Hippocampal formation (tissue), 2 donors: ENCODE measurements at places on chromosomes 2 and 18.
A peak's percentile ranks its signal among the peaks of the same experiment; 100 is the strongest.

- no peak for DNase-seq
Observed at GRCh38 chr2:122244598-122245229, 489.3 kb downstream of the TSN start.

- DNase-seq: no peak
Observed at GRCh38 chr18:23883277-23883790, 131.2 kb upstream of the TTC39C start.

DNA sequence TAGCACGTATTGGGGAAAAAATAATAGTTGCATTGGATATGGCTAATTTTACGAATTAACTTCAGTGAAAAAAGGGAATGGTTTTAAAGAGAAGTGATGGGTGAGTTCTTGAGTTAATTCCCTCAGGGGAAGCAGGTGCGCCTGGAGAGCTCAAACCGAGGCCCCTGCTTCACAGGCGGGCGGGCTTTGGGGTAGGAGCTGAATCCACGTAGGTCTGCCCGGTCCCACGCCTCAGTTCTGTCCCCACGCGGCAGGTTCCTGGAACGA, 44.1 kb downstream of the GORASP2 start:
- no peak for DNase-seq

DNA sequence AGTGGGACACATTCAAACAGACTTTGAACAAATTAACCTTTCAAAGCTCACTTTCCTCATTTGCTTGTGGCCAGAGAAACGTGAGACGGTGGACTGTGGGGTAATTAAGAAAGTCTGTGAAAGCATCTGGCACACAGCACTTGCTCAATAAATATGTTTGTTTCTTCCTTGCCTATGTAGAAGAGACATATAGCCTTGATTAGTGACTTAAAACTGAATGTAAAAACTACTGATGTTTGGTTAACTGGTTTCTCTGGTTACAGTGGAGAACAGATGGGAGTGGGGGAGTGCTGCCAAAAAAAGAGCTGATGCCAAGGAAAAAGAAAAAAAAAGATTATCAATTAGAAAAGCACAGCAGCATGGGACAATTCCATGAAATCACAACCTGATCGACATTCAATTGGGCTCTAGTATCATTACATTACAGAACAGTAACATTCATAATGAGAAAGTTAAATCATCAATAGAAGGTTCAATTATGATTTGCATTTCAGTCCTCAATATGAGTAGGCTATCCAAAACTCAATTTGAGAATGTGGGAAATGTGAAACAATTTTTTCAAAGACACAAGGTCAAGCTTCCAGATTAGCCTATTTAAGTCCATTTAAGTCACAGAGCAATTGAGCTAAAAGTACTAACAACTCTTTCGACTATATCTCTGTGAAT, 14.7 kb downstream of the CUL3 start:
- no peak for DNase-seq

DNA sequence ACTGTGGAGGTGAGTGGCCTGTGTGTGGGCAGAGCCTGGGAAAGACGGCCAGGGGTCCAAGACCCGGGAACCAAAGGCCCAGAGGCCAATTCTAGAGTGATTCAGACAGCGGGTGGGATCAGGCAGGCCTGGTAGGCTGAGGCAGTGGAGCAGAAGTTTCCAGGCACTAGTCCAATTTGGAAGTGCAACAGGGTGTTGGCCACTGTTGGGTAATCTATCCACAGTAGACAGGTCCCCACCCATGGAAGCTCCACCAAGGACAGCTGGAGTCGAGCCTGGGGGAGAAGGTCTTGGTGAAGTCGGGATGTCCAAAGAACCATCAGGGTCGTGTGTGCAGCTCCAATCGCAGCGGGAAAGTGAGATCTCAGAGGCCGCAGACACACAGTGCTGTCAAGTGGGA, 125.8 kb upstream of the COPS8 start:
- no peak for DNase-seq

DNA sequence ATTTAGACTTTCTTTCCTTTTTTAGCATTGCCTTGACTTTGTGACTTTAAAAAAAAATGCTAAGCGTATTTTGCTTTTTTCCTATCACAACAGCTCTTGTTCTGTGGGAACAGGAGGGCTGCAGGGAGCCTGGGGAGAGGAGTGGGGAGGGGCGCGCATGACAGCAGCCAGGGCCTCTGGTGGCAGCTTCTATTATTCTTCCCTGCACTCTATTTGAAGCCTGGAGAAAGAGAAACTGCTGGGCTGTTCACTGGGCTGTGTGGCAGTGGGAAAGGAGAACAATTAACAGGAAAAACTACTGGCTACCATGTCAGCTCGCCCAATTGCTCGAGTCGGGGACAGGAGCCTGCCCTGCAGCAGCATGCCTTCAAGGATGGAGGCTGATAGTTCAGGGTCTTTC, 119.0 kb upstream of the ZBTB14 start:
- DNase-seq: peak; percentile 50

GRCh38 chr2:149038442-149039212, at the start of gene LYPD6B:
TSS of gene LYPD6B (plus strand) at chr2:149038699. CDS start at chr2:149130949, 92,250 bp downstream.
- DNase-seq: no peak

- DNase-seq: no peak
Observed at GRCh38 chr2:8628179-8628865, 53.5 kb upstream of the ID2 start.

- DNase-seq: no peak
Observed at GRCh38 chr2:36374585-36374984, 19.0 kb downstream of the CRIM1 start.

DNA sequence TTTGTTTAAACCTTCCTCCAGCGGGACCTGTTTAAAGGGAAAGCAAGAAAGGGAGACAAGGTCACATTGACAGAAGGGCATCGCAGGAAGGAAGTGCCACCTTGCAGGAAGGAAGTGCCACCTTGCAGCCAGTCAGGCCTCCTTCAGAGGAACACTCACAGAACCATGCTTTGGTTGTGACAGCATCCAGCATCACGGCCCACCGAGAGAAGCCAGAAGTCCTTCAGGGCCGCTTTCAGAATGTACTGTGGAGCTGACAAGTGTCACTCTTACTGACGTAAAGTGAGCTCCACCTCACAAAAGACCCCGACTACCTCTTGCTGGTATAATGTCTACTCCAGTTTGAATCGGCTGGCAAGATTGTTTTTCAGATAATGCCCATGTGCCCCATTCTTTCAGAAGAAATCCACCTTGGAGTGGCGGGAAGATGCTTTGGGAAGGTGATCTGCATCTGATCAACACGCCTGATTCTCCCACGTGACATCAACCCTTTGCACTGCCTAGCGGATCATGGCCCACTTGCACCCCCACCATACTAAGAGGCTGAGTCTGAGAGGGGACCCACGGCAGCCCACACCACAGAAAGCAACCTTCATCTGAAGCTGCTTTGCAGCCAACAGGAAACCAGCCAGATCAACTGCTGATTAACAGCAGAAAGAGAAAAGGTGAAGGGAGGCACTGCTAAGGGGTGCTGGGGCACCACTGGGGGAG, 99.8 kb downstream of the UXS1 start:
- no peak for DNase-seq

GRCh38 chr18:32461709-32462272, 8.9 kb downstream of the GAREM1 start:
- DNase-seq: no peak

- no peak for DNase-seq
Observed at GRCh38 chr18:13614641-13615288, 111.6 kb downstream of the FAM210A start.

DNA sequence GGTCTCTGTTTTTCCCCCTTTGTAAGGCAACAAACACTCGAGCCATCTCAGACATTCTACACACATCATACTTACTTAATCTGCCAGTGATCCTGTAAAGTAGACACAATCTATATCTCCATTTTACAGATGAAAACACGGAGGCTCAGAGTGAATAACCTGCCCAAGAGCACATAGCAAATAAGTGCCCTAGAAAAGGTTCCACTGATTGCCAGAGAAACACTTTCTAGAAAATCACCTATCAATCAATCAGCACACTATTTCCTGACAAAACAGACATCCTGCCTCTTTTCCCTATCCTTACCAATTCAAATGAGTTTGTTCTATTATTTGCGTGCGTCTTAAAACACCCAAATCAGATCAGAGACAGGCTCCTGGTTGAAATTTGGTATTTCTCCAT, 23.9 kb downstream of the SLC66A3 start:
- no peak for DNase-seq

- no peak for DNase-seq
Observed at GRCh38 chr2:28993206-28993960, 12.3 kb downstream of the TOGARAM2 start.

GRCh38 chr2:142874293-142874814, 3.1 kb upstream of the KYNU start:
- DNase-seq: no peak

- no peak for DNase-seq
Observed at GRCh38 chr2:236844711-236845110, 241.0 kb upstream of the COPS8 start.

DNA sequence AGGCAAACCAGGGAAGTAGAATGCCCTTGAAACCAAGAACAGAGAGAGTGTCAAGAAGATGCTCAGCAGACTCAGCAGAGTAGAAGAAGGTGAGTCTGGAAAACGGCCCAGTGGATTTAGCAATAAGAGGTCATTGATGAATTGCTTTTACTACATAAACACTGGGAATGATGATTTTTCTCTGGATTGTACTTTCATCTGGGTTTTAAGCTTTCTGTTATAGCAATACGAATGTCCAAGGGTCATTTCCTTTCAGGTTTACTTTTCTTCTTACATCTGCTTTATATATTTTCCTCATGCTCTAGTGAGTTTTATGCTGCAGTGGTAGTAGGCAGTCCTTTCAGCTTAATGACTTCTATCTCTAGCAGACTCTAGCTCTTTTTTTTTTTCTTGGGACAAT, 16.9 kb downstream of the EML6 start:
- no peak for DNase-seq
